NCI-H226 (cell line): ENCODE measurements at places on chromosomes 6 and 20.

GRCh38 chr20:19929481-19930145, 87.5 kb upstream of the NAA20 start:
- no peak for DNase-seq

DNA sequence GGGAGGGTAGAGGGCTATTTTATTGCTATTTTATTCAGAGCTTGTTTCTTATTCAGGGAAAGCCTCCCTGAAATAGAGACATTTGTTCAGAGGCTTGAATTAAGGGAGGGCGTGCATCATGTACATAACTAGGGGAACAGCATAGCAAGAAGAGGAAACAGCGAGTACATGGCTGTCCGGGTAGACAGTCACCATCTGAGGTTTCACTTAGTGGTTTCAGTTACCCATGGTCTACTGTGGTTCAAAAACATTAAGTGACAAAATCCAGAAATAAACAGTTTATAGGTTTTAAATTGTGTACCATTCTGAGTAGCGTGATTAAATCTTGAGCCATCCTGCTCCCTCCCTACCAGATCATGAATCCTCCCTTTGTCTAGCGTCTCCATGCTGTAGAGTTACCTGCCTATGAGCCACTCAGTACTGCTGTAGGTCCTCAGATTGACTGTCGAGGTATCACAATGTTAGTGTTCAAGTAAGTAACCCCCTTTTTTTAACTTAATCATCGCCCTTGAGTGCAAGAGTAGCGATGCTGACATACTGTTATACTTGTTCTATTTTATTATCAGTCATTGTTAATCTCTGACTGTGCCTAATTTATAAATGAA, 791.5 kb downstream of the TFAP2A start:
- no peak for DNase-seq

- no peak for DNase-seq
These were observed 69.6 kb downstream of the PHACTR2 start for GRCh38 chr6:143747347-143747842.

- peak; percentile 15 for DNase-seq
These were observed 102.2 kb downstream of the UNC5CL start for GRCh38 chr6:40936818-40937251.

DNA sequence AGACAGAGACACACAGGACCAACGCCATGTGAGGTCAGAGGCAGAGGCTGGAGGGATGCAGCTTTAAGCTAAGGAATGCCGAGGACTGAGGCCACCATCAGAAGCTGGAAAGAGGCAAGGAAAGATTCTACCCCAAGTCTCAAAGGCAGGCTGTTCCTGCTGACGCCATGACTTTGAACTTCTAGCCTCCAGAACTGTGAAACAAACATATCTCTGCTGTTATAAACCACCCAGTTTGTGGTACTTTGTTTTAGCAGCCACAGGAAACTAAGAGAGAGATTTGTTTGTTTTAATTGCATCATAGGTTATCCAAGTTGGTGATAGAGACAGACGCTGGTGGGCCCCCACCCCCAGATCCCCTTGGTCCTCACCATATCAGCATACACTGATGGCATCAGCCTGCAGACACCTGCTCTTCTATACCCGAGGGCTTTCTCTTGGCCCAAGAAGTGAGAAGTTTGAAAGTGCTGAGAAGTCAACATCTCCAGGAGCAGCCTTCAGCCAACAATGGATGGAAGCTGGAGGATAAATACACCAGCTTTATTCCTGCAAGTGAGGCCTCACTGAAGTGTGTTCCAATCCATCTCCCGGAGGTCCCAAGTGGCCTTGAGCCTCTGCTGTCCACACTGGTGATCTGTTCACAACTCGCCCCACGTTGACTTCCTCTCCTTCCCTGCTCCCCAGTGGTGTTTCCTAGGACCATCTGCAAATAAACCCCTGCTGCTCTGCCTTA, 154.7 kb downstream of the BTBD3 start:
- DNase-seq = no peak
